Amniotic stem cell (primary cell): ENCODE measurements at places on chromosomes 12 and 14.

DNA sequence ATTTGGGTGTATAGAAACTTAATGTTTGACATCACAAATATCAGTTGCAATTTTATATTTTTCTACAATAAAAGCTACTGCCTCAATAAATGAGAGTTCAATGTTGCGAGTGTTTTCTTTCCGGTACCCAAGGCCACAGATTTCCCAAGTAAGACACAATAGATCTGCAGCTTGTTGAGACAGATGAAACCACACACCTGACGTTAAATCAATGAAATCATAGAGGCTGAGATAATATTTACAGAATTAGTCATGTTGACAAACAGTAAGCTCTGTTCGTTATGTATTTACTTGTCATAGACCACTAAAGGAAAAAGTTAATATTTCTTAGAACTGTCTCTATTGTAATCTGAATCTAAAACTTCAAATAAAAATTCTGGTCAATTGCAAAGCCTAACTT lies 49.2 kb upstream of the PTHLH start:
- no peak for DNase-seq

- no peak for DNase-seq
Observed at GRCh38 chr12:75549989-75550388, 38.6 kb upstream of the KRR1 start.

GRCh38 chr14:100824091-100824551 lies 1.8 kb upstream of the MEG3 start:
- no peak for DNase-seq

DNA sequence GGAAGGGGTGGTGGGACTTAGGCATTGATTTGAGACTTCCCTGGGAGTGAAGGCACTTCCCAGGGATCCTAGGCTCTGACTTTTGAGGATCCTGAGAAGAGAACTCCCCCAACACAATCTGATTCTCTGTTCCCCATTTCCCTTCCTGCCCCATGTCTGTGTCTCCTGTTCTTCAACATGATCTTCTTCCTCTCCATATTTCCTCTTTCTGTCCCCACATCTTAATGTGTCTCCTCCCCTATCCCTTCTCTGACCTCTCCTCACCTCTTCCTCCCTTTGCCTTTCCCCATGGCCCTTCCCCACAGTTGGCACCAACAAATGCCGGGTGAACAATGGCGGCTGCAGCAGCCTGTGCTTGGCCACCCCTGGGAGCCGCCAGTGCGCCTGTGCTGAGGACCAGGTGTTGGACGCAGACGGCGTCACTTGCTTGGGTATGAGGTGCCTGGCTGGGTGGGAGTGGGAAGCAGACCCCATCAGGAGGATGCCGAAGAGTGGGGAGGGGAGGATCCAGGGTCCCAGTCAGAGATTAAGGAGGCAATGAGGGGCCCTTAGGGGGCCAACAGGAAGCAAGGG lies 15.2 kb upstream of the LRP1-AS start:
- DNase-seq, result no peak

DNA sequence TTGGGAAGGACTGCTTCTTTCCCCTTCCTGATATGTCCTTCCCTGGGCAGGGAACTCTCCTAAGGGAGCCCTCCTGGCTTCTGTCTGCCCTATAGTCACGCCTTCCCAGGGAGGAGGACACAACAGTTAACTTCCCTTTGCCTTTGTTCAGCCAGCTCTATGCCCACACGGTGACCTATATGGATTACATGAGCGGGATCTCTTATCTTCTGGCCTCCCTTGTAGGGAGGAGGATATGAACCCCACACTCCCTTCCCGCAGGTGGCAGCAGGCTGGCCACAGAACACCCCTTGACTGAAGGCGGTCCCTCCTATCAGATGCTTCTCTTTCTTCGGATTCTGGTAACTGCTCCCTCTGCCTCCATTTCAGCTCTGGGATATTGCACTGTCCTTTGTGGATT lies 135.6 kb upstream of the MAX start:
- no peak for DNase-seq

GRCh38 chr14:102474934-102475333 lies 34.6 kb downstream of the ANKRD9 start:
- DNase-seq, result no peak

DNA sequence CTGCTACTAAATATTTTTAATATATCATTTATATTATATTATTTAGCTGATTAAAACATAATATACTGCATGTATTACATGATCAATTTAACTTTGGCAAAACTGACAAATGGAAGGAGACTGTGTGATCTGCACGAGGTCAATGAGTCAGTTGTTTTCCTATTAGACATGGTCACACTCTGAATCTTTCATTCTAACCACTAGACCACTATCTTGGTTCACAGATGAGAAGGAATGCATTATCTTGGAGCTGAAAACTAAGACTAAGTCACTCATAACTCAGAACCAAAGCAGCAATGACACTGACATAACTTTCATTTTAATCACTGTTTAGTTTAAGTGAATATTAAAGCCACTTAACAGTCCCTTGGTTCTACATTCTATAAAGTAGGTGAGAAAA lies 37.4 kb downstream of the GNPTAB start:
- no peak for DNase-seq

- DNase-seq, result no peak
Observed at GRCh38 chr12:6434205-6435140, 10.3 kb upstream of the CD27 start.

DNA sequence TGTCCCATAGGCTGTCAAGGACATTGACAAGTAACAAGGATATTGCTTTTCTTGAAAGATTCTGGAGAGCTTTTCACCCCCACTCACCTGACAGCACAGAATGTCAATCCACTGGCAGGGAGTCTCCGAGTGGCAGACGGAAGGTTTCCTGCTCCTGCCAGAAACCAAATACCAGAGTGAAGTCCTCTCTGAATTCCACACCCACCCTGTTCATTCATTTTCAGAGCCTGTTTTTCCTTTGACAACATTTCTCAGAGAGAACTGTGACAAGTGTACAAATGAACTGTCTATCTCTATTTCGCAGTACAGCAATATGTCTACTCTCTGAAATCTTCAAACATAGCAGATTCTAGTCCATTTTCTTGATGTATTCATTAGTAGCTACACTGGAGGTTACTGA lies 26.2 kb upstream of the BICD1 start:
- DNase-seq, result no peak

- no peak for DNase-seq
Observed at GRCh38 chr12:89231686-89232085, 120.6 kb downstream of the DUSP6 start.

DNA sequence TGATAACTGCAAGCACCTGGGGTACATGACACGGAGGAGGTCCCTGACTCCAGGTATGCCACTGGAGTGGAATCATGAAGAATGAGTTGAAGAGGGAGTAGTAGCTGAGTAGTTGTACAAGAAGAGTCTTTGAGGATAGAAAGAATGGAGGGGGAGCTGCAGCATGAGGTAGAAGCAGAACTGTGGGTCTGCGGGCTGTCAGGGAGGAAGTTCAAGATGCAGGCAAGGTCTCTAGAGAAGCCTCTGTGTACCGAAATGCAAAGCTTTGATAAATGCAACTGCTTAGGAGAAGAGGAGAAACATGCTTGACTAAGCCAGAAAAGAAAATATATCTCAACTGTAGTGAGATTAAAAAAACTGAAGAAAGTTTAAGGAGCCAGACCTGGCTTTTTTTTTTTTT lies 91.5 kb downstream of the CPNE8 start:
- no peak for DNase-seq

DNA sequence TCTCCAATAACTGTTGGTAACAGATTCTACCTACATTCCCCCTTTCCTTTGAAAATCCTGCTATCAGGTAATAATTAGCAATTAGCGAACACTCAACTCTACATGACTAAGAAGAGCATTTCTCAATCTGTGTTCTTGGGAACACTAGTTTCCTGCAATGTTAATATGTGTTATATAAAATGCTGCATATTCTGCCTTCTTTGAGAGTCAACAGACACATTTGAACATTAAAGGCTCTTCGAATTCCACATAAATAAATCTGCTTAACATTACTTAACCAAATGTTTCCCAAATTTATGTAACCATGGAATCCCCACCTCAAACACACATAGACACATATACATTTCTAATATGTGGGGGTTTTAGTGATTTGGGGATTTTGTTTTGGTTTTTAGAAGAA lies 41.2 kb upstream of the G2E3 start:
- no peak for DNase-seq

DNA sequence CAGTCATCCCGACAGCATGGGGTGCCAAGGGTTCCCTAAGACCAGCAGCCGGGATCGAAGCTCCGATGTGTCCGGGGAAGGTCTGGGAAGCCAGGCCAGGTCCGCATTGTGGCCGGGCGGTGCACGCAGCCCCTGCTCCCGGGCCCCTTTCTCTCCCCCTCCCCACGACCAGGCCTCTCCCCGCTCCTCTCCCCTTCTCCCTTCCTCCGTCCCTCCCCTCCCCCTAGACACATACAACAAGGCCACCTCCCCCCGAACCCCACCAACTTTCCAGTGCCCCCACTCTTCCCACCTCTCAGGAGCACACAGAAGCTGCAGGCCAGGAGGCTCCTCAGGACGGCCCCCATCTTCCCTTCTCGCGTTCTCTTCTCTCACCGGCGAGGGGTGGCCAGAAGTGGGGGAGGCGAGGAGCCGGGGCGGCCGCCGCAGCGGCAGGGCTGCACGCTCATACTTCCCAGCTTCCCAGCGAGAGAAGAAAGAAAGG lies 413 bp downstream of the LRP6 start:
- no peak for DNase-seq

- DNase-seq, result no peak
Observed at GRCh38 chr12:68508576-68508975, 102.1 kb upstream of the RAP1B start.

GRCh38 chr14:104384776-104385071 lies 194.8 kb upstream of the C14orf180 start:
- no peak for DNase-seq

DNA sequence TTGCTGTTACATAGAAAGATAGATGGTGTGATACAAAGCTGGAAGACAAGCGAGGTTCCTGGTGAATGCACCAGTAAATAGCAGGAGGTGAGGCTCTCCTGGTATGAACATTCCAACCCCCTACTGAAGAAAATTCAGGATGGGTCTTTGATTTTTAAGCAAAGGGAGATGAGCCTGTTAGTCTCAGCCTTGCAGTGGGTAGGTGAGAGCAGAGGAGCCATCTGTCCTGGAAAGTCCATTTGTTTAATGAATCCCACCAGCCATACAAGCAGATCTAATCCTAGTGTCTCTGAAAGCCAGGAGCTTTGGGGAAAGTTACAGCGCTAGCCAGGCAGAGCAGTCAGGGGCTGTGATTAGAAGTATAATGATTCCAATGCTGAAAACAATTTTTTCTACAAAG lies 234.8 kb upstream of the FOXN3 start:
- no peak for DNase-seq

DNA sequence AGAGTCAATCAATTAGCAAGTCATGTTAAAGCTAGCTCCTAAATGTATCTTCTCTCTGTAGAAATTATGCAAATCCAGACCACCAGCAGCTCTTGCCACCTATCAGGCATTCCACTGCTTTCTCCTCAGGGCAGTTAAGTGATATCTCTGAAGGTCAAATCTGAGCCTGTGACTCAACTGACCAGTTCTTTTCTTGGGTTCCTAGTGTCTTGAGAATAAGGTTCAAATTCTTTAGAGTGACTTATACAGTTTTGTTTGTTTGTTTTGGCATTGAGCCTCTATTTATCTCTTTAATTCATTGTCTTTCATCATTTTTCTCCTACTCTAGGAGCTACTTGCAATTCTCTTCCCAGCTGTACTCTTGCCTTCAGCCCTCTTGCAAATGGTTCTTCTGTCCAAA lies 2.5 kb upstream of the LRIG3 start:
- no peak for DNase-seq

GRCh38 chr14:77114609-77115008 lies 16.6 kb downstream of the CIPC start:
- DNase-seq, result no peak

GRCh38 chr12:87136330-87136976 lies 880.3 kb upstream of the MGAT4C start:
- DNase-seq, result no peak

- DNase-seq, result no peak
Observed at GRCh38 chr14:91067186-91067585, 6.7 kb upstream of the RPS6KA5 start.

- DNase-seq, result no peak
Observed at GRCh38 chr14:44030831-44031383, 476.2 kb downstream of the FSCB start.

GRCh38 chr12:75208856-75209811 lies 505 bp downstream of the KCNC2 start:
- DNase-seq, result no peak

GRCh38 chr14:103517174-103517566 lies 5.5 kb downstream of the CKB start:
- DNase-seq, result no peak

DNA sequence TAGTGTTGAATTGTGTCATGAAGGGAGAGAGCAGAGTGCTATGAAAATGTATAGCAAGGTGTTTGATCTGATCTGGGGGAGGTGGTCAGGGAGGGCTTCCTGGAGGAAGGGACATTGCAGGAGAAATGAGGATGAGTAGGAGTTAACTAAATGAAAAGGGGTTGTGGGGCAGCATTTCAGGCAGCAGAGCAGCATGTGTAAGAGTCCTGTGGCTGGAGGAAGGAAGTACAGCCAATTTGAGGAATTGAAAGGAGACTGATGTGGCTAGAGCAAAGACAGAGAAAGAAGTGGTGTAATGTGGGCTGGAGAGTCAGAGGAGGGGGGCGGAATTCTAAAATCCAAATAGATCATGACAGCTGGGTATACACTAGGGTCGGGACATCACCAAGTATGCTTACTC lies 20.5 kb downstream of the NPC2 start:
- DNase-seq, result no peak

DNA sequence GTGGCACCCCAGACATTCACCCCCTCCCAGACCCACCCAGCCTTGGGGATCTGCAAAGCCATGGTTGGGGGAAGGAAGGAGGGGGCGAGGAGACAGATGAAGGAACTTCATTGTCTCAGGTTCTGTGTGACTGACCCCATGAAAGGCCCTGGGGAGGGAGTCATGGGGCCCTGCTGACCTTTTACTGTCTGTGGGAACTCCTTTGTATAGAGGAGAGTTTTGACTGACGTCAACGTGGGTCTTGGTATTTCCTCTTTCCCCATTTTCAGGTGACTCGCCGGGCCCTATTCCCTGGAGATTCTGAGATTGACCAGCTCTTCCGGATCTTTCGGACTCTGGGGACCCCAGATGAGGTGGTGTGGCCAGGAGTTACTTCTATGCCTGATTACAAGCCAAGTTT lies 3.1 kb upstream of the RAB5B start:
- DNase-seq, result no peak

- no peak for DNase-seq
Observed at GRCh38 chr14:50095895-50096294, 20.5 kb downstream of the VCPKMT start.
